ENCODE measurements at places on chromosomes 11 and 22.

- DNase-seq: peak; percentile 51
Measured at GRCh38 chr22:17171153-17172028, 12.3 kb upstream of the HDHD5 start.

GRCh38 chr11:65640483-65641296 lies 2.8 kb downstream of the SIPA1 start:
- DNase-seq: no peak

GRCh38 chr22:50503475-50504145 lies 3.9 kb downstream of the LMF2 start:
- no peak for DNase-seq

GRCh38 chr11:131652231-131652630 lies 281.8 kb downstream of the NTM start:
- DNase-seq: no peak

DNA sequence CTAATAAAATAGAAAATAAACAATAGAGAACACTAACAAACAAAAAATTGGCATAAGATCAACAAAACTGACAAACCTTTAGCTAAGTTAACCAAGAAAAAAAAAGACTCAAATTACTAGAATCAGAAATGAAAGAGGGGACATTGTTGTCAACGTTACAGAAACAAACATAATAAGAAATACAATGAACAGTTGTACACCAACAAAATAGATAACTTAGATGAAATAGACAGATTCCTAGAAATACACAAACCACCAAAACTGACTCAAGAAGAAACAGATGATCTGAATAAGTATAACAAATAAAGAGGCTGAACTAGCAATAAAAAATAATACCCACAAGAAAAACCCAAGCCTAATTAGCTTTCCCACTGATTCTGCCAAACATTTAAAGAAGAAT lies 34.7 kb upstream of the TMPRSS4 start:
- DNase-seq: no peak

GRCh38 chr11:559712-560304 lies 730 bp downstream of the LMNTD2 start:
- no peak for DNase-seq

DNA sequence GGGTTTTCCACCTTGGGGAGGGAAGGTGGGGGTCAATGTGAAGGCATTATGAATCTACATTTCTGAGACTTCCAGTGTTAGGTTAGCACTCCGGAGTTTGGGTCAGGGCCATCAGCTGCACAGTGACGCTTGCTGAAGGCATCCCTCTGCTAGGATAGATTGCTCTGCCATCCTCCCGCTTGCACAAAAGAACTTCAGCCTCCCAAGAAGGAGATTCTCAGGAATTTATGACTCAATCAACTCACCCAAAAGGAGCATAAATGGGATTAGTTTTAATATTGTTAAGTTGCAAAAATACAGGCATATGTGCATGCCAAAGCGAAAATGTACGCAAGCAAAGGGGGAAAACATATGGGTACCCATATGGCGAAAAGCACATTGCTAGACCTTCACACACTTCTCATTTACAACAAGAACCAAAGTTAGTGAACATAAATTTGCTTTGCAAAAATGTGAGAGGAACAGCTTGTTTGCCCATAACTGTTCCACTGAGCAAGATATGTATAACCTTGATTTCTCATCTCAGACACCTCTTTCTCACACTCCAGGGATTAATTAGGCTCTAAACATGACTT lies 1013.0 kb downstream of the OPCML start:
- no peak for DNase-seq

- no peak for DNase-seq
Measured at GRCh38 chr22:41517172-41518047, 26.9 kb downstream of the POLR3H start.

DNA sequence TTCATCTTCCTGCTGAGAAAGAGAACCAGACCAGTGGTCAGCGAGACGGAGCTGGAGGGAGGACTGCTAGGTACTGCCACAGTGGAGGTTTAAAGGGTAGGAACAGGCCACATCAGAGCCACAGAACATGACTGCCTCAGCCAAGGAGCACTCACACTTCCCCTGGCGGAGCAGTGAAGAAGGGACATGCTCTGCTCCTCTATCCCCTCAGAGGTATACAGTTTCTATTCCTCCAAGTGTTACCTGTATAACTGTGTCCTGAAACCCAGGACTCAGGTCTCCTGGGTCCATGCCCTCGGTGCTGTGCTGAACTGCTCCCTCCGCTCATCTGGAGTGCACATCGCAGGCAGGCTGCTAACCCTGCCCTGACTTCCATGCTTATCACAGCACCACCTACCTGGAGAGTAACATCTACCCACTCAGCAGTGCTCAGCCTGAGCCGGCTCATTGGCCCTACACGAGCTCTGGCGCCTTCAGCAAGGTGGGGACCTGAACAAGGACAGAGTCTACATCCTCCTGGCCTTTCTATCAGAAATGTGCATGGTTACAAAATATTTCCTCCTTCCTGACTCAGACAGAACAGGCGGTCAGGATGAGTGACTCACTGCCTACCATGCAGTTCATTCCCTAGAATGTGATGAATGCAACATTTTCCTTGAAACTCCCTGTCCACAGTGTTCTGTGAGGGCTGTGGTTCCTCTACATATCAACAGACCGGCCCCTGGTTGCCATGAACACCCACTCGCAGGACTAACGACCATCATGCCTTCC lies 52.9 kb downstream of the C11orf58 start:
- DNase-seq: no peak

DNA sequence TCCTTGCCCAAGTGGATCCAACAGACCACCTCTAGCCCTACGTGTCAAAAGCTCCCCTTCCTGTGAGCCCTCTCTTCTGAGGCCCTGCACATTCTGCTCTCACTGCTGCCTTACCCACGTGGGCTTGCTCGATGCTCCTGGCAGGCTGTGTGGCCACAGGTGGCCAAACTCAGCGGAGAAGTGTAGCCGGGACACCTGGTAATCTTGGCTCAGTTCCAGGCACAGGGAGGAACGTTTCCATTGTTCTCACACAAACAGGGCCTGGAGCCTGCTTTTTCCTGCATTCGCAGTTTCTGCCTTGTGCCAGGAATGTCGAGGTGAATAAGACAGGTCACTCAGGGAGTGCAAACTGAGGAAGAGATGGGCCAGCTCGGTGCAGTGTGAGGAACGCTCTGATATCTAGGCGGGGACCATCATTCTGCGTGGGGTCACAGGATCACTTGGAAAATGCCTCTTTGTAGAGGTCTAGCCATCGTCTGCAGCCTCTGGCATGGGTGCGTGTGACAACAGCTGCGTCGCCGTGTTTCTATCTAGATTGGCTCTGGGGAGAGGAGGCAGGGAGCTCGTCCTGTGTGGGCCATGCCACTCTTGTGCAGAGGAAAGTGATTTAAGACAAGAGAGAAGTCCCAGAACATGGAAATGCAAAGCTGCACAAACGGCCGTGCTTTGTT lies 127.6 kb upstream of the PARVA start:
- DNase-seq: no peak

DNA sequence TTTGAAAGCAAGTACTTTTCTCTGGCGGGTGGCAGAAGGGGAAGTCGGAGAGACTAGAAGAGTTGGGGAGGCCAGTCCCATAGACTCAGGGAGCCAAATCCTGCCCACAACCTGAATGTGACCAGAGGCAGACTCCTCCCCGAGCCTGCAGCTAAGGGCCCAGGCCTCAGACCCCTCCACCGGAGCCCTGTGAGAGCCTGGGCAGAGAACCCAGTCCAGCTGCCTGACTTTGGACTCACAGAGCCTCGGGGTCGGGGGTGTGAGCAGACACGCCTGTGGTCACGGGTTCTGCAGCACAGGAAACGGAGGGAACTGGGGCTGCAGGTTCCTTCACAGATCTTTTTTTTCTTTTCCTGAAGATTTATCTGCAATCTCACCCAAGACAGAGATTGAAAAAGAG lies 312.3 kb downstream of the CTTN start:
- no peak for DNase-seq

- no peak for DNase-seq
Measured at GRCh38 chr11:66559142-66559865, 9.1 kb downstream of the CTSF start.

GRCh38 chr22:48403521-48404403 lies 1423.9 kb downstream of the BRD1 start:
- DNase-seq: no peak

GRCh38 chr11:62004473-62004872 lies 37.0 kb upstream of the FTH1 start:
- DNase-seq: no peak

DNA sequence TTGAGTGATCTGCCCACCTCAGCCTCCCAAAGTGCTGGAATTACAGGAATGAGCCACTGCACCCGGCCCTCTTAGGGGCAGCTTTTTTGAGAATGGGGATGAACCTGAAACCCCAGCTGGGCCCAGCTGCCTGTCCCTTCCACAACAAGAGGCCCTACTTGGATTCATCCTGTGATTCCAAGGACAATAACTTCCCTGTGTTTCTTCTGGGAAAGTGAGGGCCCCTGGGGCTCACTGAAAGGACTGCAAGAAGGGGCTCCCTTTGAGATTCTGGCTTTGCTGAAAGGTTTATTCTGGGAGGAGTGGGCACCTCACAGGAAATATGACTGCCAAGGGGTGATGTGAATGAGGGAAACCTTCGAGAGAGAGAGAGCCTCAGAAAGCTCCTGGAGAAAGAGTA lies 12.3 kb upstream of the GNAZ start:
- DNase-seq: no peak

DNA sequence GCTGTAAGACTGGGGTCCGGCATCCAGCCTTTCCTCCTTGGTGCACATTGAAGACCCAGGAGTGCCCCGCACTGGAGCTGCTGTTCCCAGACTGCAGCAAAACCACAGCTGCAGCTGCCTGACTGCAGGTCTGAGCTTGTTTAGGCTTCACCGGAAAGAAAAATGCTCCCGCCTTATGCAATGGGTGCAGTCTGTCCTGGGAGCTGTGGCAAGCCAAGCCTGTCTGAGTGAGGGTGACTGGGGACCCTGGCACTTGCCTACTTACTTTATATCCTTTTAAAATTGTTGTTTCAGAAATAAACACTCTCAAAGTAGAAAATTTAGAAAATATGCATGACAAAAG lies 23.3 kb upstream of the CD44 start:
- no peak for DNase-seq

DNA sequence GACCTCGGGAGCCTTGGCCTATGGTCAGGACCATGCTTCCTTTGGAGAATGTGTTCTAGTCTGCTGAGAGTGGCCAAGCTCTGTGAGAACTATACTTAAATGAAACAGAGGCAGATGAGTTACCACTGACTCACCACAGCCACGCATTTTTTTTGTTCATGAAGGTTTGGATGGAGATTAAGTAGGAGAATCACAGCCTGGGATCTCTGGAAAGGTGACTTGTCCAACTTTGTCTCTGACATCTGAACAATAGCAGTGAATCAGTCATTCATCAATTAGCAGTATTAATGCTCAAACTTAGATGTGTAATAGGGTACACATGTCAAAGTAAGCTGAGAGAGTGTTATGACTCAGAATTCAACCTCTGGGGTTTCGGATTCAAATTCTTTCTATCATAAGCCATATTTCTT lies 100.7 kb upstream of the ANO3 start:
- no peak for DNase-seq

DNA sequence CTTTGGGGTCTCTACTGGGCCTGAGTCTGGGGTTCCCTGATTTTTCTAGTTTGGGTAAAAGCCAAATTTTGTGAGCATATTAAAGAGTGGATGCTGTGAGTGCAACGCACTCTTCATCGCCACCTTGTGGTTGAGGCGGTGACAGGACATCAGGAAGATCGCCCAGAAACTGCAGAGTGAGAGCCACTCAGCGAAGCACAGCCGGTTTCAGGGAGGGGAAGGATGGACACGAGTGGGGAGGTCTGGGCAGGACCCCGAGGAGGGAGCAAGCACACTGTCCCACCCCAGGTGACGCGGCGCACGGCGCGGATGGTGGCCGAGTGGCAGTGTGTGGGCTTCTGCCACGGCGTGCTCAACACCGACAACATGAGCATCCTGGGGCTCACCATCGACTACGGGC lies 9.1 kb downstream of the SELENOO start:
- peak; percentile 31 for DNase-seq

- DNase-seq: no peak
Measured at GRCh38 chr11:119778391-119779194, 49.6 kb upstream of the NECTIN1 start.

DNA sequence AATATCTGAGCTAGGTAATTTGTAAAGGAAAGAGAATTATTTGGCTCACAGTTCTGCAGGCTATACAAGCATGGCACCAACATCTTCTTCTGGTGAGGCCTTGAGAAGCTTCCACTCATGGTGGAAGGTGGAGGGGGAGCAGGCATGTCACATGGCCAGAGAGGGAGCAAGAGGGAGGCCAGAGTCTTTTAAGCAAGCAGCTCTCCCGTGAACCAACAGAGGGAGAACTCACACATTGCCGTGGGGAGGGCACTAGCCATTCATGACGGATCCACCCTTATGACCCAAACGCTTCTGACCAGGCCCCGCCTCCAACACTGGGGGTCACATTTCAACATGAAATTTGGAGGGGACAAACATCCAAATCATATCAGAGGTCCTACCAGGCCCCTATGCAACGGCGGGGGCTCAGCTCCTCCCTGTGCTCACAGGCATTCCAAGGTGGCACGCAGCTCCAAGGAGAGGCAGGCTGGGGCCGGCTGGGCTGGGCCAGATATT lies 4.6 kb downstream of the C11orf96 start:
- no peak for DNase-seq

- DNase-seq: no peak
Measured at GRCh38 chr11:95937358-95937757, 13.5 kb upstream of the MTMR2 start.

DNA sequence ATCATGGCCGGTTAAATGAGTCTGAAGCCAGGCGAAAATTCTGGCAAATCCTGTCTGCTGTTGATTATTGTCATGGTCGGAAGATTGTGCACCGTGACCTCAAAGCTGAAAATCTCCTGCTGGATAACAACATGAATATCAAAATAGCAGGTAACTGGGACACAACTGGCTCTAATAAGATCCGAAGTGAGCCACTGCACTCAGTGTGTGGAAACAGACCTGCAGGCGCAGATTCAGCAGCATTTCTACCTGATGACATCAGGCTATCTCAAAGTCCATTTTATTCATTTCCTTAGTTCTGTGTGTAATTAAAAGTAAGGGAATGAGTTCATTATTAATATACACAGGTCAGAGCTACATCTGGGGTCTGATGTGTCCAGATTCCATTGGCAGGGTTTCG lies 78.2 kb downstream of the PPP2R1B start:
- no peak for DNase-seq

GRCh38 chr22:43042101-43042780 lies 27.3 kb upstream of the PACSIN2 start:
- DNase-seq: no peak

DNA sequence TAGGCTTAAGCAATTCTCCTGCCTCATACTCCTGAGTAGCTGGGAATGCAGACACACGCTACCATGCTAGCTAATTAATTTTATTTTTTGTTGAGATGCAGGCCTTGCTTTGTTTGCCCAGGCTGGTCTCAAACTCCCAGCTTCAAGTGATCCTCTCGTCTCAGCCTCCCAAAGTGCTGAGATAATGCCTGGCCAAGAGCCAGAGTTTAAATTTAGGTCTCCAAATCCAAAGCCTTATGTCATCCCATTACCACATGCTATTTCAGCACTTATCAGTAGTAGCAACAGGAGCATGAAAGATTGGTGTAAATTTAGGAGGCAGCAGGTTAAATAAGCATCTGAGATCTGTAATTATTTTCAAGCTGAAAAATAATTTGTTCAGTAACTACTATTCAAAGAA lies 326.1 kb upstream of the ANO5 start:
- no peak for DNase-seq

GRCh38 chr11:125320347-125321076 lies 156.0 kb downstream of the PKNOX2 start:
- no peak for DNase-seq
